ENCODE measurements at places on chromosomes 6 and 20.

DNA sequence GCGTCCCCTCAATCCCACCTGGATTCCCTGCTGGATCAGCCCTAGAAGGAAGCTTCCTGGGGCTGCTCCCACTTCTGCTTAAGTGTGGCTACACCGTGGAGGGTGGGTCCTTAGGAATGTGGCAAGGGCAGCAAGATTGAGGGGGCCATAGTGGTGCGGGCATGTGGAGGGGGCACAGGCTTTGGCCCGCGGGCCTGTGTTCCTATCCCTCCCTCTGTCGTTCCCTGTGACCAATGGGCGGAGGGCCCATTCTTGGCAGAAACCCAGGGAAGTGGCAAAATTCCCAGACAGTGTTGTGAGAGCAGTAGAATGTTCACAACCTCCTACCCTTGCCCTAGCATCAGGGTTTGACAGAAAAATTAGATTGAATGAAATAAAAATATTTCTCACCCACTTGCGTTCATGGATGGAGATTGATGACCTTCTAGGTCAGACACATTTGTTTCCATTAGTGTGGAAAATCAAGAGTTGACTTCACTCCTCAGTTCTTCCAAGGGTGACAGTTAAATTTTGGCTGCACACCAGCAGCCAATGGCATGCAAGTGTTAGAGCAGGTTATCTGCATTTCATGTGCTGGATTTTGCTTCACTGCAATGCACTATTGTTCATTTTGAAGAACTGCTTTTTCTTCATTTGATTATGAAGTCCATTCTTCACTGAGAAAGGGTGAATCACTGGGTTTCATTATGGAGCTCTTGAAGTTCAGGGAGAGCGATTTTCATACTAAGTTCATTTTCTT lies 49.3 kb upstream of the AHI1 start:
- peak; percentile 18 for DNase-seq

DNA sequence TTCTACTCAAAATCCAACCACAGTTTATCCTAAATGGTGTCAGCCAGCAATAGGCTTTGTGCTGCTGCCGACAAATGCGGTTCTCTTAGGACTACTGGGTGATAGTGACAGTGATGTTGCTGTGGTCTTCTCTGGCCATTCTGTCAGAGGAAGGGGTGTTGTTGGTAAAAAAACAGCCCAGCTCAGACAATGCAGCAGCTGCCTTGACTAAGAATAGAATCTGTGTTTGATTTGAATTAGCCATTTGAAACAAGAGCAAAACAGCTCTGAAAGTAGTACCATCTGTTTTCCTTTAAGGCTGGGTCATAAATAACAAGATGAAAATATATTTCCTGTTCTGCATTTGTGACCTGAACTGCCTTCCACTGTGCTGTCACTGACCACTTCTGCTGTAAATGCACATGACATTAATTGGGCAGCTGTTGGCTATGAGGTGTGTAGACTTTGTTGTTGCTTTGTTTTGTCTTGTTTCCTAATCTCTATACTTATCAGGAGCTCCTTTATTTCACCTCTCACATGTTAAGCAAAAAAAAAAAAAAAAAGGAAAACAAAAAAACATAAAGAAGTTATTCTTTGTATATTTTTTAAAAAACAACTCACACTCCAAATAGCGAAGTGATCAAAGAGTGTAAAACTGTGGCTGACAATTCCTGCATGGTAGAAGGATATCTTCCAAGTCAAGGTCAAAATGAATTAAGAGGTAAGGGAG lies 497.8 kb upstream of the ARID1B start:
- DNase-seq: no peak

GRCh38 chr6:89508755-89509563 lies 76.0 kb downstream of the ANKRD6 start:
- no peak for DNase-seq

DNA sequence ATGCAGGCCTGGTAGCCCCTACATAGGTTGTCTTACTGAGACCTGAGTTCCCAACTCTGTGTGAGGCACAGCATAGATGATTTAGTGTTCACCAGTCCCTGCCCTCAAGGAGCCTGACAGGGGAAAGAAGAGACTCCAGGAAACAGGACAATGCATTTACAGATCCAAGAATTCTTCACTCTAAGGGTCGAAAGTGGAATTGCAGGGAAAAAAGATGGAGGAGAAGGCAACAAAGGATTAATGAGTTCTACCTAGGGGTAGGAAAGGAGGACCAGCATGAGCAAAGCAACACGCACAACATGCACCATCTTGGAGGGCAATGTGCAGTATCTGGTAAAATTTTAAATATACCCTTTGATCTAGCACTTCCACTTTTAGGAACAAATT lies 5.9 kb downstream of the SPAG4 start:
- DNase-seq: no peak

- no peak for DNase-seq
Observed at GRCh38 chr20:10848810-10849370, 175.1 kb upstream of the JAG1 start.
